ENCODE measurements at places on chromosomes 7 and 10.

GRCh38 chr10:3031490-3031889, 35.9 kb upstream of the PFKP start:
- no peak for DNase-seq

DNA sequence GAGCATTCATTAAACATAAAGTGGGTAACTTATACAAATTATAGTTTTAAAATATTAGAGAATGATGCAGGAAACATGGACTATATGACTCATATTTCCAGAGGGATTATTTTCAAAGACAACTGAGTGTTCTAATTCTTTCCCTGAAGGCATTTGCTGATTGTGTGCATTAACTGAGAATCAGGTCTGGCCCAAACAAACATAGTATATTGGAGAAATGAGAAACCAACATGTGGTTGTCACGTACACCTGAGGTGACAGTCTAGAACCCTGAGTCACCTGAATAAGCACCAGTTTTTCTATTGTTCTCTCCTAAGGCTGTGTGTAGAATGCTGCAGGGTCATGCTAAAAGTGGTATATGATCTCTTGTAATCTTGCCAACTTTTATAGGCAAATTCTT, 1125.7 kb downstream of the XPNPEP1 start:
- no peak for DNase-seq

DNA sequence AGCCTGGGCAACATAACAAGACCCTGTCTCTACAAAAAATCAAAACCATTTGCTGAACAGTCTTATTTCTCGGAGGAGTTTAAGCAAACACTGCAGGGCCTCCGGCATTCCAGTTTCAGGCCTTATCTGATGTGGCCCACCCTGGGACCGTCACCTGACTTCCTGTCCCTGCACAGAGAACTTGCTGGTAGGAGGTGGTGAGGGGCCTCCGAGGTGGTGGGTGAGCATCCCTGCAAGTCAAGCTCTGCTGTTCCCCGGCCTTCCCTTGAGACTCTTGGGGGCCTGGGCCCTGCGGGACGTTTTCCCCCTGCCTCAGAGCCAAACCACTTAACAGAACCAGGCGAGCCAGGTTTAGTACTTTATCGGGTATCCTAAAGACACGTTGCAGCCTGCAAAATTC, 44.5 kb upstream of the AP5Z1 start:
- no peak for DNase-seq

GRCh38 chr7:130914554-130915294, 180.7 kb upstream of the KLF14 start:
- DNase-seq, result no peak

DNA sequence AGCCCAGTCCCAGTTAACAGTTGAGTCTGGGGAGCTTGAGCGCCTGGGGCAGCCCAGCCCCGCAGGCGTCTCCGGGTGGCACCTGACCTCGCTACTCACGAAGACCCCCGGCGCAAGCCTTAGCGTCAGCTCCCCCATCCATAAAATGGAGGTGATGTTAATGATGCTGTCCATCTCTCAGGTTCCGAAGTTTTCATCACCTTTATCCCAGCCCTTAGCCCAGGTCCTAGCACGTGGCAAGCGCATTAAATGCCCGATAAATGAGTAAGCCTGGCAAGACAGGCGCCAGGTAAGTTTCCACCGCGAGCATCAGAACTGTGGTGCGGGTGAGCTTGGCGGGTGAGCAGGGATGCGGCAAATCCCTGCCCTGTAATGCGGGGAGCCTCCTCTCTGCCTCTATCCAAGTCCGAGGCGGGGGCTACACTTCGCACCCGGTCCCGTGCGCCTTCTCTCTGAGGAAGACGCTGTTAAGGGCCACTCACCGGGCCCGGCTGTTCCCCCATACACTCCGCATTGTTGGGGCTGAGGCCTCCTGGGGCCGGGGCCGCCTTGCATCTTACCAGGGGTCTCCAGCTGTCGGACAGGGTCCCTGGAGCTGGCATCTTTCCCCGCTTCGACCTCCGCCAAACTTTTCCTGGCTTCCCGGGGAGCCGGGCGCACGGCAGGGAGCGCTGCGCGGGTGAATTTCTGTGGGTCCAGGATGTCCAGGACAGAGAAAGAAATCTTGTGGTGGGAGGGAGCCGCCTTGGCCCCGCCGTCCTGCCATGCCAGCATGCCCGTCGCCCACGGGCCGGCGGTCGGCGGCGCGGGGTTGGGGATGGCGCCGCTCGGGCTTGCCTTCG, 444 bp downstream of the NKX1-2 start:
- DNase-seq, result no peak

All from NCI-H2107 (cell line).